Inflammatory macrophage treated with lipopolysaccharide for 4 hours (primary cell): ENCODE measurements at places on chromosomes 4 and X.
A peak's percentile ranks its signal among the peaks of the same experiment; 100 is the strongest.

DNA sequence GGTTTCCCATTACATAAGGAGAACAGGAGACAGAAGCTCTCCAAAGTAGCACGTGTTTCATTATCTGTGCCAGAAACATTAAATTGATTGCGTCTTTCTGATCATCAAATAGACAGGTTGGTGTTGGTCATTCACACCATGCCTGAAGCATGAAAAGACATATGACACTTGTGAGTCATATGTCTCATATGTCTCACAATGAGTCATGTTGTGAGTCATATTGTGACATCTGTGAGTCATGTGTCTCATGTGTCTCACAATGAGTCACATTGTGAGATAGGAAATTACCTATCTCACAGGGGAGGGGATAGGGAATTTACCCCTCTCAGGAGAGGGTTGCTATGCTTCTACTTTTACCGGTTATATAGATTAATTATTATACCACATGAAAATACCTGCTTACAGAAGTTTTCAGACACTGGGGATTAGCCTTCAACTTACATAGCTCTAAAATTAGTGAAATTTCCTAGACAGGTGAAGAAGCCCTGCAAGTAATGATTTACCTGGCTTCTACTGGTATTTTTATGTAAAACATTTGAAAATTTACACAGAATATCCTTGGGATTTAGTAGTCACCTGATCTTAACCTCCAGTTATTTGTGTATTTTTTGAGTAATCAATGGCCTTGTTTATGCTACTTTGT, 80.8 kb downstream of the NPFFR2 start:
- peak; percentile 43 for DNase-seq

DNA sequence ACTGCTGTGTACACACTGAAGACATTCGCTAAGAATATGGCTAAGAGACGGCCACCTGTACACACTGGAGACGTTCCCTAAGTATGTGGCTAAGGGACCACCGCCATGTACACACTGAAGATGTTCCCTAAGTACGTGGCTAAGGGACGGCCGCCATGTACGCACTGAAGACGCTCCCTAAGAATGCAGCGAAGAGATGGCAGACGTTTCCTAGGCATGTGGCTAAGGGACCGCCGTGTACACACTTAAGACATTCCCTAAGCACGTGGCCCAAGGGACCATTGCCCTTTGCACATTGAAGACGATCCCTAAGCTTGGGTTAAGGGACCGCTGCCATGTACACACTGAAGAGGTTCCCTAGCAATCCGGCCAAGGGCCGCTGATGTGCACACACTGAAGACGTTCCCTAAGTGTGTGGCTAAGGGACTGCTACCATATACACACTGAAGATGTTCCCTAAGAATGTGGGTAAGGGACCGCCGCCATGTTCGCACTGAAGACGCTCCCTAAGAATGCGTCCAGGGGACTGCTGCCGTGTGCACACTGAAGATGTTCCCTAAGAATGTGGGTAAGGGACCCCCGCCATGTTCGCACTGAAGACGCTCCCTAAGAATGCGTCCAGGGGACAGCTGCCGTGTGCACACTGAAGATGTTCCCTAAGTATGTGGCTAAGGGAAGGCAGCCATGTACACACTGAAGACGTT, 36.7 kb downstream of the DHRSX start:
- DNase-seq = no peak

- DNase-seq = no peak
Observed at GRCh38 chr4:5824227-5824626, 68.7 kb downstream of the CRMP1 start.

DNA sequence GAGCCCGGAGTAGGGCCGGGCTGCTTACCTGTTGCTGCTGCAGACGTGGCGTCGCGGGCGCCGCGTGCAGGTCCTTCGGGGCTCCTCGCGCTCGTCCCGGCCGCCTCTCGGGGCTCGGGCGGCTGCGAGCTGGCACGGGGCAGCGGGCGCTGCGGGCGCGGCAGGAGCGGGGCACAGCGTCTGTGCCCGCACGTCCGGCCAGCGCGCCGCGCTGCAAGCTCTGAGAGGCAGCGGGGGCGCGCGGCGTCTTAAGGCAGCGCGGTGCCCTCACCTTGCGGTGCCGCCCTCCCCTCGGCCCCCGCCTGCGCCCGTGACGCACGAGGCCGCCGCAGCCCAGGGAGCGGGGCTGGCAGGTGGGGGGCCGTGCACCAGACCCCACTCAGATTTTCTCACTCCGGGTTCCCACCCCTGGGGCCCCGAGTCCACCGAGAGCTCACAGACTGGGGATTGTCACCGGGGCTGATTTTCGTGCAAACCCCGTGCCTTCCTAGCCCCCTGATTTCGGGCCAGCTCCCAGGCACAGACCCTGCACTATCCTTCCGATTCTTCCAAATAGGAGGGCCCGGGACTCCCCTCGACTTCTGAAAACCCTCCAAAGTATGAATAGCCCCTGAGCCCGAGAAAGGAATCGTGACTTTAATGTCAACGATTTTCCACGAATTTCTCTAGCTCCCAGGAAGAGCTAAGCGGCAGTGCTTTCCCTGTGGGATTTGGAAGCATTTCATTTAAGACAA, at the start of gene GPR101:
Gene GPR101 (minus strand): TSS at position 222 of the 734 bp plus-strand sequence. CDS start 2,321 bp downstream, outside the sequence.
- DNase-seq = no peak

- DNase-seq = peak; percentile 66
Observed at GRCh38 chr4:76950052-76950955, 752 bp downstream of the SEPTIN11 start.

- DNase-seq = no peak
Observed at GRCh38 chrX:129987871-129988270, 5.4 kb downstream of the BCORL1 start.

DNA sequence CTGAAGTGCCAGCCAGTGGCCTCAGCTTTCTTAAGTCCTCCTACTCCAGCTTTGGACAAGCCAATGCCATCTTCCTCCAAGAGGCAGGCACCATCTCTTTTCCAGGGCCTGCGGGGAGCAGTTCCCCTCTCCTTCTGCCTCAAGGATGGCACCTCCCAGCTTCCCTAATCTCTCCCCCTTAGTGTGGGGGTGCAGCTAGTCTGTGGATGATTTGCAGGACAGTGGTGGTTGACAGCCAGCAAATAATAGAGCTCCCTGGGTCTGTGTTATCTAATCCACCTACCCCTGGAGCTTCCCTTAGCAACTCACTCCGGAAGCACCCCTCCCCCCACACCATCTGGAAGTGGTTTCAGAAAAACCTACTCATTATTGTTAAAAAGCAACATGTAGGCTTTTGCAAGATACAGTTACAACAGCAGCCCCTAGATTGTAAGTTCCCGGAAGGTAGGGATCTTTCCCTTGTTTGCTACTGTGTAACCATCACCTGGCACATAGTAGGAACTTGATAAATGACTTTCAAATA, 247.1 kb downstream of the BCOR start:
- DNase-seq = no peak

- no peak for DNase-seq
Observed at GRCh38 chrX:78357342-78358055, 30.1 kb upstream of the CYSLTR1 start.

- no peak for DNase-seq
Observed at GRCh38 chrX:154791467-154791866, 13.8 kb downstream of the MPP1 start.
